ENCODE measurements at places on chromosomes 6 and 20.
A peak's percentile ranks its signal among the peaks of the same experiment; 100 is the strongest.

- DNase-seq = no peak
These were observed 88.1 kb upstream of the THBS2 start for GRCh38 chr6:169341706-169342105.

DNA sequence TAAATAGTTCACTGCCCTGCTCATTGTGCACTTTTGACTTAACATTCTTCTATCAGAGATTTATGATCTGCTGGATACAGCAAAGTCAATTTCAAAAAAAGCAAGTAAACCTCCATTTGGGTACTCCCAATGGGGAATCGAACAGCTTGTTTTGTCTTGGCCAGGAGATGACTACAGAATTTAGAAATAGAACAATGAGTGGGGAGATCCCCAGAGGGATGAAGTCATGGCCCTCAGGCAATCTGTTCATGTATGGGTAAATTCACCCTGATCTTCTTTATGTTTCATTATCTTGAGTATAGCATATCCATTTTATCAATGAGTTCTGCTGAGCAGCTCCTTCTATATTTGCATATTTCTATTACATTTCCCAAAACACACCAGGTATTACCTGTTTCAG, 1681.9 kb downstream of the HACE1 start:
- no peak for DNase-seq

DNA sequence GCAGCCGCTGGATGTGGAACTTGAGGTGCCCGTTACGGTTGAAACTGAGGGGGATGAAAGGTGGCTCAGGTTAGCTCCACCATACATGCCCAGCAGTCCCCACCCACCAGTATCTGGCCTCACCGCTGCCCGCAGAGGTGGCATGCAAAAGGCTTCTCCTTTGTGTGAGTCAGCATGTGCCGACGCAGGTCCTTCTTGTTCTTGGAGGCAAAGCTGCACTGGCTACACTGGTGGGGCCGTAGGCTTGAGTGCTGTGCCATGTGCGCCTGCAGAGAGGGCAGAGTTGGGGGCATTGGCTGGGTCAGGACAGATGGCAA, 15.8 kb downstream of the PCIF1 start:
- DNase-seq = no peak

GRCh38 chr6:110529355-110529754, 52.9 kb upstream of the SLC22A16 start:
- DNase-seq = no peak

GRCh38 chr6:111552241-111552744, 53.4 kb downstream of the TRAF3IP2 start:
- DNase-seq = peak; percentile 84

DNA sequence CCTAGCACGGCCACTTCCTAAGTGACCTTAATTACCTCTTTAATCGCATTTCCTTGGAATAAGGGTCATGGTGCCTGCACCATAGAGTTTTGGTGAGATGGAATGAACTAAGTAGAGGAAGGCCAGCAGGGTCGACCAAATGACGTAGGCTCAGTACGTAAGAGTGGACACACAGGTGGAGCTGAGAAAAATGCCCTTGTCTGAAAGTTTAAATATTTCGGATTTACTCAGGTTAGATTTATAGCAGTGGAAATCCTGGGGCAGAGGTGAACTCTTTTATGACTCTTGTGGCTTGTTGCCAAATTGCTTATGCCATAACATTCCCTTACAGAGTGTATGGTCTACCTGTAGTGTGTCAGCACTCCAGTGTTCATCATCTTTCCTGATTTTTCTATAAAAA, 23.6 kb upstream of the BTBD3 start:
- no peak for DNase-seq

GRCh38 chr6:53744321-53744720, 50.5 kb upstream of the LRRC1 start:
- DNase-seq = no peak

GRCh38 chr20:37331060-37331857, 14.7 kb upstream of the SRC start:
- DNase-seq = no peak

- DNase-seq = no peak
These were observed 27.5 kb upstream of the TBXT start for GRCh38 chr6:166194914-166195859.

DNA sequence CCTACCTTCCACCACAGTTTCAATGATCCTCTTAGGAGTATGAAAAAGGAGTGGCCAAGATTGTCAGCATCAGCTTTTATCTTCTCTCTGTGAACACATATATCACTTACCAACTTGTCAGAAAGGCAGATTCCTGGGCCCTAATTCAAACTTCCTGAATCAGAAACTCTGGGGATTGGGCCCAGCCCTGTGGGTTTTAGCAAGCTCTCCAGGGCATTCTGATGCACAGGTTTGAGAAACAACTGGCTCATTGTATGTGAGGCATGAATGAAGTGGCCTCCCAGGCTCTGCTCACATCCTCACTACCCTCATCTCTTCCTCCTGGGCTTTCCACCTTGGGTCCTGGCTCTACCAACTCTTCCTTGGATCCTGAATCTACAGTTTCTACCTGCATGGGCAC, 13.2 kb upstream of the THBD start:
- DNase-seq = no peak

Data from amniotic stem cell (primary cell).